ENCODE measurements at places on chromosomes 7 and 10. TPM values are rescaled to one million over a fixed set of nuclear protein-coding genes. Genes with fewer than 3 reads are reported as not detected.

GRCh38 chr10:7485799-7486198 lies 75.0 kb upstream of the SFMBT2 start:
- no peak for DNase-seq

DNA sequence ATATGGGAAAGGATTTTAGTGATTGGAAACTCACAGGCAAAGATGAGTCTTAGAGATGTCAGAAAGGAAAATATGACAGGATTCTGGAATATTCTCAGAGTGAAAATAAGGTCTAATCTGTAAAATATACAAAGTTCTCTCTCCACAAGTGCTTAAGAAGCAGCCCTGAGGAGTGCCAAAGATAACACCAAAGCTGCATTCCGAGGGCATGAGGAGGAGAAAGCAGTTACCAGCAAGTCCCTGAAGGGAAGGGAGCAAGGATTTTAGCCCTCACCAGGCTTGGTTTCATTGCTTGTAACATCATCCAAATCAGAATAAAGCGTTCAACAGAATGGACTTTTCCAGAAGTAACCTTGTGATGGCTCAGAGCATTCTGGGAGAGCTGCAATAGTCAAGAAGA lies 31.4 kb upstream of the DLX6 start:
- peak; percentile 67 for DNase-seq

DNA sequence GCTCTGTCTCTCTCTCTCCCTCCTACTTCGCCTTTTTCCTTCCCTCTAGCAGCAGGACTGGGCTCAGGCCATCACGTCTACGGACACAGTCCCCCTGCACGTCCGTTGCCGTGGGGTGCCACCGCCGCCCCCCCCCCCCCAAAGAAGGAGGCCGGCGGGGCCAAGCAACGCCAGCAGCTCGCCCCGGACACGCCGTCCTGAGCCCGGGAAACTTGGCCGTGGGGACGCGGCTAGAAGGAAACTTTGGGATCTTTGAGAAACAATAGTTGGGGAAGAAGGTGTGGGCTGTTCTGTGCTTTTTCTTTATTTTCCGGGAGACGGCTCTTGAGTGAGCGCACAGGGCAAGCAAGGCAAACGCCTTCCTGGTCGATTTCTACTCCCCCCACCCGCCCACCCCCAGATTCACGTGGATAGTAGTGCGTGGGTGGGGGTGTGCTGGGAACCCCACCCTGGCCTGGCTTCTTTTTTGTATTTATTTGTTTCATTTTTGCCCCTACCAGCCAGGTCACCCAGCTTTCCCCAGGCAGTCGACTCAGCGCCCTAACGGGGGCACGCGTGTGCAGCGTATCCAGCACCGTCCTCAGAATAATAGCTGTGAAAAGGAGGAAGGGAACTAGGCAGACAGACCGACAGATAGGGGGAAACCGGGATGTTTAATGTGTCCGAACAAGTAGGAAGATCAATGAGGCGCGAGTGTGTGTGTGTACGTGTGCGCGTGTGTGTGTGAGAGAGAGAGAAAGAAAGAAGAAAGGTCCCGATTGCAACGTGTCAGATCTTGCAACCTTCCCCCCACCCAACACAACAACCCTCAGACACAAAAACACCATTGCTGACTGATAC lies 1.4 kb downstream of the MXI1 start:
- peak; percentile 55 for DNase-seq

GRCh38 chr10:60293581-60294175 lies 96.0 kb downstream of the ANK3 start:
- DNase-seq = no peak

DNA sequence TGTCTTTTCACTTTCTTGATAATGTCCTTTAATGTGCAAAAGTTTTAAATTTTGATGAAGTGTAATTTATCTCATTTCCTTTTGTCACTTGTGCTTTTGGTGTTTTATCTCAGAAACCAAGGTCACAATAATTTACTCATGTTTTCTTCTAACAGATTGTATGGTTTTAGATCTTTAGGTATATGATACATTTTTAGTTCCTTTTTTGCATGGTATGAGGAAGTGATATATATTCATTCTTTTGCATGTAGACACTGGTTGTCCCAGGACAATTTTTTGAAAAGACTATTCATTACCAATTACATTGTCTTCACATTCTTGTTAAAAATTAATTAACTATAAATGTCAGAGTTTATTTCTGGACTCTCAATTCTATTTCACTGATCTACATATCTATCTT lies 39.8 kb upstream of the GPR22 start:
- no peak for DNase-seq

GRCh38 chr10:119139464-119140067 lies 25.9 kb downstream of the SFXN4 start:
- DNase-seq = peak; percentile 56

- DNase-seq = no peak
Observed at GRCh38 chr7:137296576-137296975, 47.0 kb downstream of the PTN start.

GRCh38 chr7:143356414-143357050 lies 6.0 kb downstream of the FAM131B start:
- DNase-seq = no peak

DNA sequence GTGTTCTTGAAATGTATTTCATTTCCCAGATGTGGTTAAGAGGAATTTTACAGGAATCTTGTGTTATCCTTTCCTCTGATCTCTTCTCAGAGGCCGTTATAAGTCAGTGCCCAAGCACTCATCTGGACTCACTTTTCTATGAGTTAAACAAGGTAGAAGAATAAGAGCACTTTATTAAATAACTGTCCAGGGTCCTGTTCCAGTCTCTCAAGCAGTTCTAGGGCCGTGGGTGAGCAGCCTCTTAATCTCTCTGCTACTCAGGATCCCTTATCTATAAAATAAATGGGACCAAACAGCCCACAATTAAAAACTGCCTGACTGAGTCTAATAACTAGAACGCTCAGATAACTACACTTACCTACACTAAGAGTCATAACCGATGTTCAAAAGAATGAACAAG lies 111.2 kb downstream of the OSBPL3 start:
- DNase-seq = no peak

DNA sequence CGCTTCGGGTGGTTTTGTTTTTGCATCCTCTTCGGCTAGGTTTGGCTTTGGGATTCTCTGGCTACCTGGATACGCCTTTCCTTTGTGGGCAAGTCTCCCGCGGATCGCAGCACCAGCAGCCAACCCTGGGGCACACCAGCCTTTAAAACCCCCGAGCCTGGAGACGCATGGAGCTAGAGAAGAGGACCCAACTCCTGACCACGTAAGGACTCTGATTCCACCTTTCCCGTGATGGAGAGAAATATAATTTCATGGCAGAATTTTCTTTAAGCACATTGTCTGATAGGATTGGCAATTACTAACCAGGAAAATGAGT lies 535.4 kb upstream of the GALNT17 start:
- DNase-seq = no peak

DNA sequence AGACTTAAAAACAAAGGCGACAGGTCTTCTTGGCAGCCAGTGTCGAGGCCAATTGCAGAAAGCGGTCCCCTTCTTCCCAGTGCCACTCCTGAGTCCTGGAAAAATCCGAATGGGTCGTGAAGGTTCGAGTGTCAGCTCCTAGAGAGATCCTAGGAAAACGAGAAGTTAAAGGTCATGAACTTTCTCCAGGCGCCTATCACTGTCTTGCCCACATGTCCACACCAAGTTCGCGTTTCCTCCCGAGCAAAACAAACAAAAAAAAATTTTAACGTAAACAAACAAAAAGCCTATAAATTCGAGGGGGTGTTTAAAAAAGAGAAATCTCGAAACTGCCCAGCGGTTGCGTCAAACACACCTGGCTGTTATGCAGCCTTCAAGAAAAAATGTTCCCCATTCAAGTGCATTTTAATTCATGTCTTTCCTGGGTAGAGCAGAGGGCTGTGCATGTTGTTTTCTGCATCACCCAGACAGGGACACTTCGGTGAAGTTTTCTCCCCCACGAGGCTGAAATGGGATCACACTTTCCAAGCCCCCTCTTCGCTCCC lies 1.5 kb downstream of the ARHGAP21 start:
- DNase-seq = no peak

- no peak for DNase-seq
Observed at GRCh38 chr7:75637854-75638593, 100.7 kb downstream of the HIP1 start.

DNA sequence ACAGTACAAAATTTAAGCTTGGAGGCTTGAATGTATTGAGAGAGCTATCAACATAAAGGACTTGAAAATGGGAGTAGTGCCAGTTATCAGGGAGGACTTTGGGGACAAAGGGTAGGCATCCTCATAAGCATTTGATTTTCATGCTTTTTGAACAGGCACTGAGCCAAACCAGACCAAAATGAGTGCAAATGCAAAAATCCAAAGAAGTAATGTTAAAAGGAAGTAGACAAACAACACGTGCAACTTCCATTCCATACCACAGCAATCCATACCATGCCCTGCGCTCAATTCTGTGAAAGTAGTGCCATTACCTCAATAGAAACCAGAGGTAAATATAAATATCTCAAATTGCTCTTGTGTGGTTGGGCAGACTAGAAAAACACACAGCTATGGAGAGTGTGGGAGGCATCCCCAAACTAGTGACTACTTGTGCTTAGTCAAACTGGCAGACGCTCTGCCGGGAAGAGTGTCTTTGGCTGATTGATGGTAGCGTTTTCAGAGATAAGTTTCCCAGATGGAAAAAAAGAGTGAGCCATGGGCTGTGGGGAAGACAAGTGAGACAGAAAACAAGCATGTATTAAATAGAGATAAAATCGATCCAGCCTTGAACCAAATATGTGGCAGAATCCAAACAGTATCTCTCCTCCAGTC lies 161.5 kb downstream of the CREB5 start:
- no peak for DNase-seq

GRCh38 chr10:98090822-98091221 lies 43.6 kb upstream of the R3HCC1L start:
- DNase-seq = no peak

Gene SORCS1
- total RNA-seq = not detected

Gene TYW1B
- 4.6 TPM for total RNA-seq

Gene ASZ1
- not detected for total RNA-seq

Gene NODAL
- not detected for total RNA-seq

Gene CLEC5A
- not detected for total RNA-seq

Gene MBL2
- total RNA-seq = not detected
